ENCODE measurements at places on chromosomes 1 and 21. TPM values are rescaled to one million over a fixed set of nuclear protein-coding genes. Genes with fewer than 3 reads are reported as not detected.

GRCh38 chr21:45598109-45598508 is 45.4 kb upstream of the PCBP3 start:
- H3K27ac ChIP-seq: no peak overlapping the region
- H3K36me3 ChIP-seq: no peaks in the 10 kb centered on the region
- no peaks in the 10 kb centered on the region for H3K4me1 ChIP-seq
- H3K4me3 ChIP-seq: no peak overlapping the region
- no peak for DNase-seq
- H3K27me3 ChIP-seq: no peaks in the 10 kb centered on the region

- no peak for DNase-seq
- peaks cover 7% of the 10 kb centered on the region for H3K4me1 ChIP-seq
- H3K27ac ChIP-seq: no peak overlapping the region
- H3K36me3 ChIP-seq: no peaks in the 10 kb centered on the region
- no peaks in the 10 kb centered on the region for H3K27me3 ChIP-seq
- H3K4me3 ChIP-seq: no peak overlapping the region
Observed at GRCh38 chr1:7389906-7390603, 381.0 kb upstream of the VAMP3 start.

- no peaks in the 10 kb centered on the region for H3K27me3 ChIP-seq
- H3K4me1 ChIP-seq: peaks cover 26% of the 10 kb centered on the region
- no peak overlapping the region for H3K4me3 ChIP-seq
- DNase-seq: peak; percentile 76
- no peaks in the 10 kb centered on the region for H3K36me3 ChIP-seq
Observed at GRCh38 chr1:200640963-200641401, 20.4 kb upstream of the KIF14 start.

DNA sequence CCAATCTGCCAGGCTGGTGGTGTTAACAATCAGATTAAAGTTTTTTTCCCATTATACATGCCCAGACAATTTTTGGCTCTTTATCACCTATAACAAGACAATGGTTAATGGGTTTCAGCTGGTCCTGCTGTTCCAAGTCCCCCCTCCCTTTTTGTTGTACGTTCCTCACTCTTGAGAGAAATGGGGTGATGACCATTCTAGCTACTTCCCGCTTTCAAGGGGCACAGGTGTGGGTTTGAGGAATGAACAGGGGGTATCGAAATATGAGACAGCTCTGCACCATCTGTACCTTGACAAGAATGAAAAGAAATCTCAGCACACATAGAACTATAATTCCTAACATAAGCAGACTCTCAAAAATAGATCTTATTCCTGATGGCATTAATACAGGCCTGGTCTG is 326.8 kb downstream of the PTPRU start:
- no peaks in the 10 kb centered on the region for H3K4me1 ChIP-seq
- H3K27me3 ChIP-seq: no peaks in the 10 kb centered on the region
- no peak for DNase-seq
- H3K36me3 ChIP-seq: no peaks in the 10 kb centered on the region

SMIM11 gene
- 6.1 TPM for total RNA-seq

Data from adrenal gland (tissue), 19 donors.